Lung microvascular endothelial cell (primary cell): ENCODE measurements at places on chromosomes 1 and 21. TPM values are rescaled to one million over a fixed set of nuclear protein-coding genes. Genes with fewer than 3 reads are reported as not detected.

The SPATA45 gene
- total RNA-seq, result not detected in 2 replicates

The FCRL2 gene
- total RNA-seq, result not detected in 2 replicates

The BSND gene
- not detected in 2 replicates for total RNA-seq

The KRTAP12-2 gene
- not detected in 2 replicates for total RNA-seq

The ARHGAP29 gene
- 144 and 201 TPM in 2 replicates for total RNA-seq

The RRP1B gene
- 14.6 and 20.8 TPM in 2 replicates for total RNA-seq

The ADGRL4 gene
- 77.8 and 109 TPM in 2 replicates for total RNA-seq

The DNAJC6 gene
- total RNA-seq, result 2.8 and 7.7 TPM in 2 replicates

The DLGAP3 gene
- total RNA-seq, result under 0.01 TPM in 1 of 2 replicates, not detected in the other

The SEMA4A gene
- total RNA-seq, result 0.20 and 0.44 TPM in 2 replicates

The ADAMTSL4 gene
- total RNA-seq, result 0.20 and 0.22 TPM in 2 replicates

The CR1L gene
- not detected in 2 replicates for total RNA-seq

The NDUFS5 gene
- total RNA-seq, result 419 and 482 TPM in 2 replicates

The NTPCR gene
- 4.8 and 5.8 TPM in 2 replicates for total RNA-seq

The ADCY10 gene
- not detected in 2 replicates for total RNA-seq

The LCE1E gene
- total RNA-seq, result not detected in 2 replicates

The SLC35F3 gene
- not detected in 2 replicates for total RNA-seq

The DARS2 gene
- total RNA-seq, result 8.9 and 10.2 TPM in 2 replicates

The IL12RB2 gene
- not detected in 2 replicates for total RNA-seq

The C1orf87 gene
- total RNA-seq, result not detected in 2 replicates

The GNG4 gene
- under 0.01 and 0.22 TPM in 2 replicates for total RNA-seq

The TMPRSS3 gene
- not detected in 2 replicates for total RNA-seq

The PLEKHM2 gene
- total RNA-seq, result 34.2 and 44.2 TPM in 2 replicates

The B3GALT2 gene
- 3.7 and 5.0 TPM in 2 replicates for total RNA-seq

The OLFML3 gene
- 5.8 and 8.7 TPM in 2 replicates for total RNA-seq

The ARMH1 gene
- total RNA-seq, result under 0.01 TPM in 1 of 2 replicates, not detected in the other

The FBLIM1 gene
- total RNA-seq, result 110 and 128 TPM in 2 replicates

The GPR37L1 gene
- total RNA-seq, result under 0.01 TPM in 1 of 2 replicates, not detected in the other

The PDPN gene
- total RNA-seq, result 45.1 and 108 TPM in 2 replicates

The FABP3 gene
- 0.20 and 0.87 TPM in 2 replicates for total RNA-seq

The NLRP3 gene
- total RNA-seq, result under 0.01 TPM in 2 replicates

The GJC2 gene
- total RNA-seq, result 6.5 and 18.3 TPM in 2 replicates

The CDK18 gene
- total RNA-seq, result 0.20 and 0.44 TPM in 2 replicates

The PPP1R15B gene
- total RNA-seq, result 15.3 and 21.0 TPM in 2 replicates

The CYP4Z1 gene
- total RNA-seq, result 0.20 TPM in 1 of 2 replicates, not detected in the other

The CACNA1S gene
- not detected in 2 replicates for total RNA-seq

The RNU1-3 gene
- total RNA-seq, result under 0.01 and 5,258 TPM in 2 replicates

The TMEM125 gene
- not detected in 2 replicates for total RNA-seq

The AMPD2 gene
- total RNA-seq, result 25.3 and 26.8 TPM in 2 replicates

The KISS1 gene
- 0.22 and 0.40 TPM in 2 replicates for total RNA-seq

The BNIPL gene
- total RNA-seq, result under 0.01 and 0.20 TPM in 2 replicates

The S100A7 gene
- total RNA-seq, result not detected in 2 replicates
